NCI-H146 (cell line): ENCODE measurements at places on chromosomes 13 and 19.
A peak's percentile ranks its signal among the peaks of the same experiment; 100 is the strongest.

DNA sequence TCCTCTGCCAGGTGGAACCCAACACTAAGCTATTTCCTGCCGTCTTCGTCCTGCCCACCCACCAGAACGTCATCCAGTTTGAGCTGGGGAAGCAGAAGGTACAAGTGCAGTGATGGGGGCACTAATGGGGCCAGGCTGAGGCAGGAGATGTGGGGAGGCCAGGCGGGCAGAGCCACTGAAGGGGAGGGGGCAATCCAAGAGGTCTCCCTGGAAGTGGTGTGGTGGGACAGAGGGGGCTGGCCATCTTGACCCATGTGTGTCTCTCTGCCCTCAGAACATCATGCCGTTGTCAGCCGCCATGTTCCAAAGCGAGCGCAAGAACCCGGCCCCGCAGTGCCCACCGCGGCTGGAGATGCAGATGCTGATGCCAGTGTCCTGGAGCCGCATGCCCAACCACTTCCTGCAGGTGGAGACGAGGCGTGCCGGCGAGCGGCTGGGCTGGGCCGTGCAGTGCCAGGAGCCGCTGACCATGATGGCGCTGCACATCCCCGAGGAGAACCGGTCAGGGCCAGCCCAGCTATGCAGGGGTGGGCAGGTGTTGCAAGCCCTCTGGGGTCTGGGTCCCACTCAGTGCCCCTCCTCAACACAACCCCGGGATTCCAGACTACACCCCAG, 49.6 kb downstream of the RYR1 start:
- DNase-seq: no peak

- DNase-seq: peak; percentile 87
Measured at GRCh38 chr19:48445256-48445605, 552 bp upstream of the GRWD1 start.

DNA sequence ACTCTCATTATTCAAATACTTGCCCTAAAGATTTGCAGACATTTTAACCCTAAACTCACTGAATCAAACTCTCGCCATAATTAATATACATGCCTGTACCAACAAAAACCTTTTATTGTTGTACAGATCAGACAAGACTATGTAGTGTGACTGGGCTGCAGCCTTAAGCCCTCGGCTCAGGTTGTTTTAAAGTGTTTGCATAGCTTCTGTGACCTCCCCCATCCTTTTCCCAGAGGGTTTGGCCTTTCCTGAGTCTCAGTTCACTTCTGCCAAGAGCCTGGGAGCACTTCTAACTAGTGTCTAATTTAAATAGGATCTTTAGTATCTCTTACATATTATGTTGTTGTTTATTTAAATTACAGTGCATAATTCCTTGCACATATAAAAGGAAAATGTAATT, 158.2 kb downstream of the HS6ST3 start:
- DNase-seq: no peak

DNA sequence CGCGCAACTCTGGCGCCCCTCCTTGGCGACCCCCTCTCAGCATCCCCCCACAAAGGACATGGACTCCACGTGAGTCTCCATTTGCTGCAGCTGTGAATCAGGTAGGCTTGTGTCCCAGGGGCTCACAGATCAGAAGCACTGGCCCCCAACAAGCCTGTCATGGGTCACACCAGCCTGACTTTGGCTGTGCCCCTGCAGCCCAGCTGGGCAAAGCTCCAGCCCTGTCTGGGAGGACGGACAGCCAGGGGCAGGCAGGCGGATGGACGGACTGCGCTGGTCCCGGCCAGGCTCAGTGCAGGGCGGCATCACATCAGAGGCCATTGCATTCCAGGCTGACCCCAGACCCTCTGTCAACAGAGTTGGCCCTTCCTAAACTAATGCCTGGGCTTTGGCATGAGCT, 28.4 kb upstream of the ISYNA1 start:
- no peak for DNase-seq

DNA sequence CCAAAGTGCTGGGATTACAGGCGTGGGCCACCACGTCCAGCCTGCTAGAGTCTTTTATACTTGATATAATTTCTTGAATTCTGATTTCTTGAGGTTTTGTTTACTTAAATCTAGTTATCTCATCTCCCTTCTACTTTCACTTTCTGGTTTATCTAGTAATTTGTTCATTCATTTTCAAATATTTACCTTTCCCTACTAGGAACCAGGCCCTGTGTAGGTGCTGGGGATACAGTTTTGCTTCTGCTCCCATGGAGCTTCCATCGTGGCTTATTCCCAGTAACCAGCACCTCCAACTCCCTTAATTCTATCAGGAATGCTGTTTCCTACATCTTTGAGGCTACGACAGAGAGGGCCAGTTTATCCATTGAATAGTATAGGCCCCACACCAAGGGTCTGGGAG, 24.1 kb upstream of the TRIM13 start:
- DNase-seq: no peak
